Activated effector memory CD4-positive, alpha-beta T cell treated with Interleukin-2 at 50 U/mL for 16 hours (primary cell): ENCODE measurements at places on chromosomes 5 and 9.

DNA sequence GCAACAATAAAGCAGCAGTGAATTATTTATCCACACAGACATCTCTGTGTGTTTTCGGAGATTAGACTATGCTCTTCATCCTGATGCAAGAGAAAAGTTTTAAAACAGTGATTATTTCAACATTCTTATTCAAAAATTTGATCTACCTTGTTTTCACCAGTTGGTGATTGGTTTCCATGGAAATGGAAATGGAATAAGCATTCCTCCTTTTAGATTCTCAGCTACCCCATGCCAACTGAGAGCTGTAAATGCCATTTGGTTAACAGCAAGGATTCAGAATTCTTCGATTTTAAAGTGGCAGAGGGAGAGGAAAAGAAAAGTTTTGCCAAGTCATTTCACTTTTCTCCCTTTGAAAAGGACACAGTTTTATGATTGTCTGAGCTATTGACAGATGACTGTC is 154.7 kb downstream of the PCSK5 start:
- DNase-seq: no peak

- no peak for DNase-seq
These were observed 15.5 kb upstream of the BNC2 start for GRCh38 chr9:16885931-16886330.

GRCh38 chr5:13179407-13180087 is 764.9 kb downstream of the DNAH5 start:
- DNase-seq: no peak

DNA sequence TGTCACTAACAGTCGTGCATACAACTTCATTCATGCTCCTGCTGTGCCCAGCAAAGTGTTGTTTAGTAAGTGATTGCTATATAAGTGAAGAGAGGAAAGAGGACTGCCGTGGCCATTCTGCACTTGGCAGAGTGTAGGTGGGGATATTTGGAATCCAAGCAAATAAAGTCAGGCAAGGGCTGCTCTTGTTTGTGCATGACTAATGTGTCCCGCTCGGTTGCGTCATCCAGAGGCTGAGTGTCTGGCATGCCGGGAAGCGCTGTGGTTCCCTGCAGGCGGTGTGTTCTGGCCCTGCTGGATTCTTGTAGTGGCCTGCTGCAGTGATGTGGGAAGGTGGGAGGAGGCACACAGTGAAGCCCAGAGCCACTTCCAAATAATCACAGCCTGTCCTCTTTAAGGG is 136.9 kb upstream of the ANKH start:
- DNase-seq: no peak

GRCh38 chr5:67014957-67015400 is 181.6 kb downstream of the CD180 start:
- no peak for DNase-seq

DNA sequence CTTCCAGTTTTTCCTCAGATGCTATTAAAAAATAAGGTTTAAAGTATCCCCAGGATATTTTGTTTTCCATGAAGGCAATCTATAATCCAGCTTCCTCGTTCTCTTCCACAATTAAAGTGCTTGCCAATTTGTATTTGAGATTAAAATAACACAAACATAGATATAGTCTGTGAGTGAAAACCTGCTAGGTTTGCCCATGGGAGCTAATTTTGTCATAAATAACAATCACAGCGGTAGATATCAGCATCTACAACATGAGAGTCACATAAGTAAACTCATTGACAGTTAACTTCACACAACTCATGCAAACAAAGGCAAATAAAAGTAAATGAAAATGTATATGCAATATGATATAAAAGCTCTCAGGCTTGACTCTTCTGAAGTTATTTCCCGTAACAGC is 29.2 kb upstream of the RASGRF2 start:
- DNase-seq: no peak

- DNase-seq: no peak
These were observed 288.9 kb downstream of the RAB3C start for GRCh38 chr5:58871648-58872242.

- no peak for DNase-seq
These were observed 4.8 kb downstream of the PLK2 start for GRCh38 chr5:58455066-58455465.

DNA sequence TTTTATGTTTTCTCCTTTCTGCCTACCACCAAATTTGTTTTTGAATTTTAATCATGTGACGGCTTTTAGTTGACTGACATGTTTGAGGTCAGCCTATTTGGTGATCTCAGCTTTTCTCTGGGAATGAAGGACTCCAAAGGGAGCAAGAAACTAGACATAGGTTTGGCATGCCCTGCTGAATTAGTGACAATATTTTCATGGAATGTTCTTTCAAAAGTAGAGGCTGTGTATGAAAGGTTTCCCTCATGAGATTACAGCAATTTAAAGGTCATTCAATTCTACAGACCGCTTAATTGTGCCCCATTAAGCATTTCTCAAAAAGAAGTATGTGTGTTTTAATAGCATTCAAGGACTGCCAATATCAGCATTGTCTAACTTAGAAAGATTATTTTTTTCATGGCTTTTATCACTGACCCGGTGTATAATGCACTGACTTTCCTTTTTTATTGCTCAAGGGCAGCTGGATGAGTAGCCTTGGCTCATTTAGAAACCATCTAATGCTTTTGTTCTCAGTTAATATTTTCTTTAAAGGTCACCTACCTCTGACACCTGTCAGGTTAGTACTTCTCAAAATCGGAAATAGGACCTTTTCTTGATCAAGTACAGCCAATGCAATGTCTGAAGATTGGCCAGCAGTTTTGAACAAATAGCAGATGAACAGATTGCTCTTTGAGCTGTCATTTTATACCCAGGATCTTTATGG is 8.1 kb upstream of the MLLT3 start:
- no peak for DNase-seq

DNA sequence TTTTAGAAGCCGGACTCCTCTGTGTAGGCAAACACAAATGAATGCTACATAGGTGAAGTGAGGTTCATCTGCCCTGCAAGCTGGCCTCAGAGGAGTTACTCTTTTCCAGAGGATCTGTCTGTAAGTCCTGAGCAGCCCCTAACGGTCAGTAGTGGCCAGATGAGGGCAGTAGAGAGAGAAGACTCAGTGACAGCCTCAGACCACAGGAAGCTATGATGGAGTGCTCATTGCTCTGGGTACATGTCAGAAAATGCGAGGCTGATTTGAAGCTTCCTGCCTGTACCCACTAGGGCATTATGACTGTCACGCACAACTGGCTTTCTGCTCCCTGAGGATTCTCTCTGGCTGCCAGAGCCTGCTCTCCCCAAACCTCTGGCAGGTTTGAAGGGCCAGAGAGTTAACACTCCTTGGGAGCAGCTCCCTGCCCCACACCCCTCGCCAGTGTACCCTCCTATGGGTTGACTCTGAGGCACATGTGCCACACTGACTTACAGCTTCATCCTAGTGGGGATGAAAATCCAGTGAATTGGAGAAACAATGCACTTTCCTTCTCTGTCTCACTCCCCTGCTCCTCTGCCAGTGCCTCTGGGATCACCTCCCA is 141.5 kb downstream of the GABRG2 start:
- no peak for DNase-seq

DNA sequence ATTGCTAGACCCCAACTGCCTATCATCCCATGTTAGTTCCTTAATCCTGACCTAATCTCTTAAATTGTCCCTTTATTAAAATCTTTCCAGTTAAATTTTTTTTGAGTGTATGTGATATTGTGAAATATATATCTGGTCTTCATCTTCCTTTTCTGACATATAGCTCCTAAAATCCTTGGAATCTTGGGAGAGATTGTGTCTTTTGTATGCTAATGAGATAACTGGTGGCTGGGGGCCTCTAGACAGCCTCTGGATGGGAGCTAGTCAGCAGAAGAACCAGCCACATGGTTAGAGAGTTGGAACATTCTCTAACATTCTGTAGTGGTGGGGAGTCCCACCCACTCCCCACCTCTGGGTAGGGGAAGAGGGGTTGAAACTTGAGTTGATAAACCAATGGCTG is 3.7 kb upstream of the CCL19 start:
- no peak for DNase-seq

GRCh38 chr5:74631081-74631953 is 9.2 kb downstream of the ENC1 start:
- DNase-seq: no peak

GRCh38 chr9:91181541-91181940 is 180.2 kb downstream of the AUH start:
- no peak for DNase-seq

DNA sequence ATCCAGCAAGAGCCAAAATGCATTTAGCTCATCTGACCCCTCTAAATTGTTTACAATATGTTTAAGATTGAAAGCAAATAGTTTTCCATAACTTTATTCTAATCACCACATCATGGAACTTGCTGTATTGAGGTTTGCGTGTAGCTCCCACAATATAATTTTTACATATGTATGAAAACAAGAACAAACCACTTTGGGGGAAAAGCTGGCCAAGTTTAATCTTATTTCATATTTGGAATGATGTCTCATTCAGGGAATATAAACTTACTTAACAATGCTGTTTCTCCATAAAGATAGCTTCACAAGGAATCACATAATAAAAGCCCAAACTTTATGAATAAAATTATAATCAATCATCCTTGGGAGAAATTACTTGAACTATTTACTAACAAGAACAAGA is 194.6 kb upstream of the PCSK5 start:
- DNase-seq: no peak

GRCh38 chr5:118529361-118530144 is 458.8 kb downstream of the DTWD2 start:
- DNase-seq: no peak

DNA sequence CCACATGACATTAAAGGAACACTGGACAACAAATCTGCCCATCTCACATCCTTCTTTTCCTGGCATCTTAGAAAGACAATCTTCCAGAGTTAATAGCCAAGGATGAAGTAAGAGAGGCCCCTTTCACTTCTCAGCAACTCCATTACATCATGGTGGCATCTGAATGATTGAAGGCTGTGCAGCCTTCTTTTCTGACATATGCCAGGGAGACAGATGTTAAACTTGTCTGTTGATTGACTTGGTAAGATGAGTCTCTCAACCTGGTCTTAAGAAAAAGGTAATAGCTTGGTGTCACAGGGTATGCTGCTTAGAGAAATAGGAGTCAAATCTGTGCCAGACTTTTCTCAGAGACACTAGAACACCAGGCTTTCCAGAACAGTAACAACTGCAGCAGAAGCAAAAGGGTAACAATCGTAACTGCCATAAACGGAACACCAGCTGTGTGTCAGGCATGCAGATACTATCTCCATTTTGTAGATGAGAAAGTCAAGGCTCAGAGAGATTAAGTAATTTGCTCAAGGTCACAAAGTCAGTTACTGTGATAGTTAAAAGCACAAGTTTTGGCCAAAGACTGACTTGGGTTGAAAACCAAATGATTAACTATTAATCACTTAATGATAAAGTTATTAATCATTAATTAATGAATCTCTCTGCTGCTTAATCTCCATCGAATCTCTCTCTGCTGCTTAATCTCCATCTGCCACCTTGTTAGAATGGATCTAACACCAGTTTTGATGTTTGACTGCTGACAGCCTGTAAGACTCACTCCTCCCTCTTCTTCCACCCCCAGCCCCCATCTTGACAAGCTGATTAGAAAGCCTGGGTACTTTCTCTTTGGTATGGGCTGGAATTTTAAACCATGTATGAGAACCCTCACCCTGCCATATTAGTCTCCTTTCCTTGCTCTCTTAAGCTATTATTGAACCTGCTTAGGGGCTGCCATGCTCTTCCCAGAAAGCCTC is 353.5 kb downstream of the ENC1 start:
- no peak for DNase-seq

DNA sequence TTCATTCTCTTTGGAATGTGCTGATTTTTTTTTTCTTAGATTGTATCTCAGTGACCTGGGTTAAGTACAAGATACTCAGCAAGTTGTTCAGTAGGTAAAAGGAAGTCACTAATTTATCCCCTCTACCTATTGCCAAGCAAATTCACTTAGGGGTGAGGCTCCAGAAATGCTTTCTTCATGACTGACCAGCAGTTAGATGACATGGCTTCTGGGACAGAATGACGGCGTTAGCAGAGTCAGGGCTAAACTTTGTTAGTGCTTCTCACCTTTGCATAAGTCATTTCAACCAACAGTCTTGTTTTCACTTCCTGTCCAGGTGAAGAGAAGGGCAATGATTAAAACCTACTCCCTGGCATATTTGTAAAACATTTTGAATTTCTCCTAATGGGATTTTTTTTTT is 20.2 kb upstream of the MTAP start:
- no peak for DNase-seq

DNA sequence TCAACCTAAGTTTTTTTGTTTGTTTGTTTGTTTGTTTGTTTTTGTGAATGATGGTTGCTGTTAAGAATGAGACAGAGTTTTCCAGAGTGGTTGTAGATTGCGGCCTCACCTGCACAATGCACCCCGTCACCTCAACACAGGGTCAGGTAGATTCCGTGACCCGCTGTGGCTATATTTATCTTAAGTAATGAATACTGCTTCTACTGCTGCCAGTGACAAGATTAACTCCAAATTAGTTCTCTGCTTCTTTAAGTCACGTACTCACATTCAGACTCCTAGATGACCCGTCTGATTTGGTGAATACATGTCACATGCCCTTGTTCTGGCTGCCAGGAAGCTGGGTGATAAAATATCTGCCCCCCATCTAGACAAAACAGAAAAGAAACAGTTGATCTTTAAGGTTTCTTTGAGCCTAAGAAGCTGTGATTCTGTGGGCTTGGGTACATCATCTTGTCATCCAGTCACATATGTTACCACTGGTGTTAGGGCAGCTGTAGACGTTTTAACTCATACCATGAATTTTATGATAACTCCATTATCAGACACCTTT is 52.9 kb downstream of the CFAP95 start:
- DNase-seq: no peak

- DNase-seq: no peak
These were observed 237.8 kb downstream of the SEC61B start for GRCh38 chr9:99459919-99460318.
